Stimulated activated CD4-positive, alpha-beta T cell treated with anti-CD3 and anti-CD28 coated beads, TNF-alpha, amount 100 ng/mL, for 4 hours (primary cell): ENCODE measurements at places on chromosomes 11 and 22.

- no peak for DNase-seq
Measured at GRCh38 chr11:119422809-119423508, at the start of gene THY1. Gene THY1, minus strand, starts transcription at chr11:119423172. Its CDS starts 2,267 bp downstream, at chr11:119420905.

- DNase-seq: no peak
Measured at GRCh38 chr11:16373768-16374167, 17.4 kb upstream of the SOX6 start.

GRCh38 chr11:65150509-65151299, 16.4 kb upstream of the SYVN1 start:
- no peak for DNase-seq

DNA sequence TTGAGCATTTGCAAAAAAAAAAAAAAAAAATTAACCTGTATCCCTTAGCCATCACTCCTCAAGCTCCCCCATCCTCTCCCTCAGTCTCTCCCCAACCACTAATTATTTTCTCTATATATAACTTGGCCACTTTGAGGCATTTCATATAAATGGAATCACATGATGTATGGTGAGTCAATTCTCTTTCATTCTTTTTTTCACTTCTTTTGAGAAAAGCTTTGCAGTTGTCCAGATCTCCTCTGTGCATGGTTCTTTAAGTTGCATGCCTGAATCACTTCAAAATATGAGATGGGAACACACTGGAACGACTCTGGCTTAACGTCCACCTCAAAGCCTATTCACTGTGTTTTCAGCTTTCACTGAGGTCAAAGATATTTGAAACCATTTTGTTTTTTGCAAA, 40.7 kb downstream of the SHANK2 start:
- DNase-seq: no peak

- DNase-seq: no peak
Measured at GRCh38 chr22:39219071-39220039, 25.4 kb downstream of the PDGFB start.

DNA sequence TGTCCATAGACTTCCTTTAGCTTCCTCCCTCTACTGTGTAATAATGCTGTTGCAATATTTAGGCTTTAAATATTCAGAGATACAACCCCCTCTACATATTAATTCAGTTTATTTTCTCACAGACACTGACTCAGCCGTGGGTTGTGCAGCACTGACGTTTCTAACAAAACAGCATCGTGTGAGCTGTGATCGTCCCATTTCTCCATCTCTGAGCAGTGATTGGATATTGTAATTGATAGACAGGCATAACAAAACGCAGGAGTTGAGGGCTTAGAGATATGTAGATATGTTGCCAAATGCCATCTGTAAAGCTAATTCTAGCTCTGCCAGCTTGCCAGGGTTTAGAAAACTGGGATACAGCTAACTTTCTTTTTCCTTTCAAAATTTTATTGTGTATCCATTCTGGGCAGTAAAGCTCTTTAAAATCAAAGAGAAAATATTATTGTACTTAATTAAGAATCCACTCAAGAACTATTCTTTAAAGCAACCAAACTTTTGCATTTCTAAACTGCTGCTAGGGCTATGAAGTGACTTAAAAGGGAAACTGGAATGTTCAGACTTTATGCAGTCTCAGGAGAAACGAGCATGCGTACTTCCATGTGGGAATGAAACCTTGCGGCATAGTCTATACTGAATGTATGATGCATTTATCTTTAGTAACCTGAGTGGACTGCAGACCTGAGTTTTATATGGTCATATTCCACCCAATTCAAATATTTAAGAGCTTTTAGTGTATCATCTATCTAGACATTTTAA, 22.7 kb downstream of the BTBD10 start:
- DNase-seq: no peak

DNA sequence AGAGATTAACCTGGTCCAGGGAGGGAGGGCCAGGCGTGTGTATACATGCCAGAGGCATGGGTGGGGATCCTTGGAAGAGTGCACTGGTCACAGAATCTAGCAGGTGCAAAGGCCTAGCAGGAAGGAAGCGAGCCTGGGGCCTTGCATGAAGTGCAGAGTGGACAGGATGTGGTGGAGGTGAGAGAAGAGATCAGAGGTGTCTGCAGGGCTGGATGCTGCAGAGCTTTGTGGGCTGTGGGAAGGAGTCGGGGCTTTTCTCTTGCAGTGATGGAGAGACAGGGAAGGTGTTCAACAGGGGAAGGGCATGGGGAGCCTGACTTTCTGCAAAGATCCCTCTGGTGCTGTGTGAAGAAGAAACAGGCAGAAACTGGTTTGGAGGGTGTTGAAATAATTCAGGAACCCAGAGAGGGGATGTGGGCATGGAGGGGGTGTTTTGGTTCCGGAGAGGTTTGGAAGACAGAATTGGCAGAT, 2.5 kb upstream of the TPST2 start:
- no peak for DNase-seq

DNA sequence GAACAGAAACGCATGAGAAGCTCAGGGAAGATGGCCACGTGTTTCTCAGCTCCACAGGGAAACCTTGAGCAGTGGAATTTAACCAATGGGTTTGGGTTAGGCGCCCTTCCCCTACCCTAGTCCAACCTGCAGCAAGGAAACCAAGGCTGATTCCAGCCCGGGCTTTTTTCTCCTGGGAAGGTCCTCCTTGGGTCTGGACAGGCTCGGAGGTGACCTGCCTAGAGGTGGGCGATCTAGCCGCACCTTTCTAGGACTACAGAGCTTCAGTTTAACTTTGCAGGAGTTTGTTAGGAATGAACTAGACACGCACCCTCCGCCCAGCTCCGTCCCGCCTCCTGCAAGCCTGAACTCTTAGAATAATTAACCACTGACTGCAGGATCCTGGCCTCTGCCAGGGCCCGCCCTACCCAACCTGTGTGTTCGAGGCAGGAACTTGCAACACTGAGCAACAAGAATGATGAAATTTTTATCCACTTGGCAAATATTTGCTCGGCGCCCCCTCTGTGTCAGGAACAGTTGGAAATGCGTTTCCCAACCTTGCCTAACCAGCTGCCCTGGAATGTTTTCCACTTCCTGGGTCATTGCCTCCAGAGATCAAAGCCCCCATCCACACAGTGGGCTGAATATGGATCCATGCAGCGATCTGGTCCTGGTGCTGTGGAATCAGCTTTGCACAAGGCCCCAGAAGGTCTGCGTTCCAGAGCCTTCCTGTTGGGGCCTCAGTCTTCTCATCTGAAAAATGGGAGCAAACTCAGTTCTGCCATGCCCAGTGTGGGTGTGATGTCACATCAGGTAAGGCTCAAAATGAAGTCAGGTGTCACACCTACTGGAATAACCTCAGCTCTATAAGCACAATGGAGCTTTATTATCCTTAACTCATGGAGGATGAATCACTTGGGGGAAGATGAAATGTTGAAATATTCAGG, 13.3 kb downstream of the MPST start:
- DNase-seq: no peak

DNA sequence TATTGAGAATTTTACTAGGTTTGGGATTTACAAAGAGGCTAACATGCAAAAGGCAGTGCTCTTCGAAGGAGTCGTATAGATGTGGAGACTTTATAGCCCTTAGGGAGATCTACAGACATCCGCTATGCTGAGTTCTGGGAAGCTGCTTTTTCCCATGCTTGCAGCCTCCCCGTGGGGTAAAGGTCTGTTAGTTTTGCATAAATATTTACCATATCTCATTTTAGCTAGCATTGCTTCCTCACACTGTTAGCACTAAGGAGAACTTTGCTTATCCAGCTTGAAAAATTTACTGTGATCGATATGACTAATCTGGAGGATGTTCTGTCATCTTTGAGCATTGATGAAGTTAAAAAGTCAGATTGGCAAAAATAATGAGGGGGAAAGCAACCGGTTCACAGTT, 18.6 kb downstream of the ARHGEF12 start:
- DNase-seq: no peak

GRCh38 chr11:62260261-62260953, 9.6 kb upstream of the SCGB2A2 start:
- no peak for DNase-seq

DNA sequence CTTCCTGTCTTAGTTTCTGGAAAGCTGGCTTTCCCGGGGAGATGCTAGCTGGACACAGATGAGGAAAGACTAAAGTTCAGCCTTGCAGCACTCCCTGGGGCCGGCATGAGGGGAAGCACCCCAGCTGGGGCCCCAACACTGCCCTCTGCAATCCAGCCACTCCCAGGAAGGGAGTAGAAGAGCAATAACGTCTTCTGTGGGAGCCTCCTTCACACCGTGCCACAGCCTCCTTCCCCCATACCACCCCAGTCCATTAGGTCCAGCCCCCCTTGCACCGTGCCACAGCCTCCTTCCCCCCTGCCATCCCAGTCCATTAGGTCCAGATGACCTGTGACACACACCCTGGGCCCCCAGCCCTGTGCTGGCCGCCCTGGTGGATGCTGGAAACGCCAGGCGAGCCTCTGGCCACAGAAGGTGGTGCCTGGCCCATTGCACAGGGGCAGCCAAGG, 44.1 kb upstream of the PRDM11 start:
- no peak for DNase-seq

- no peak for DNase-seq
Measured at GRCh38 chr22:26570115-26570514, 19.8 kb downstream of the TPST2 start.

- DNase-seq: no peak
Measured at GRCh38 chr11:121894581-121894980, 221.4 kb downstream of the BLID start.

- DNase-seq: no peak
Measured at GRCh38 chr11:110711448-110711775, 825 bp downstream of the ARHGAP20 start.

GRCh38 chr22:48630433-48630754, 1197.3 kb downstream of the BRD1 start:
- DNase-seq: no peak

DNA sequence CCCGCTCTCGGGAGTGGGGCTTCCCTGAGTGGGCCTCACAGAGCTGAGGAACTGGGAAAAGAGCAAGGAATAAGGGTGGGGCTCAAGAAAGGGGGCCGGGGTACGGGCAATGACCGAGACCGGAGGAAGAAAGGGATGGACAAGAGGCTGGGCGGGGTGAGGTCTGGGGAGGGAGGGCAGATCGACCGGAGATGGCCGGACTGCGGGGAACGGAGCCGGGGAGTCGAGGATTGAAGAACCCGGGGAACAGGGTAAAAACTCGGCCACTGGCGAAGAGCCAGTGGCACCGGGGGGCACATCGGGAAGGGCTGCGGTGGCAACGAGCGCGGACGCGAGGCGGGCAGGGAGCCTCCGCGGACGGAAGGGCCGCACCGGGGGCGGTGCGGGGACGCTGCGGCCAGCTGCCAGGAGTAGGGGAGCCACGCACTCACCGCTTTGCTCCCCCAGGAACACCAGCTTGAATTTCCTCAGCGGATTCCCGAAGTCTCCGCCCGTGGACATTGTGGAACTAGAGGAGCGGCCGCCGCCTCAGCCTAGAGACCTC, 667 bp downstream of the RAB6A start:
- no peak for DNase-seq
